ENCODE measurements at places on chromosomes 11 and 22. TPM values are rescaled to one million over a fixed set of nuclear protein-coding genes. Genes with fewer than 3 reads are reported as not detected.

Gene ISX
- not detected for total RNA-seq

Gene RIMBP3B
- not detected for total RNA-seq

Gene CSNK2A3
- total RNA-seq = 1.1 TPM

Gene LRP4
- total RNA-seq = 1.6 TPM

Gene VWA5A
- total RNA-seq = 9.7 TPM

Gene MIAT
- total RNA-seq = 2.3 TPM

Gene ROBO4
- 152 TPM for total RNA-seq

Gene PUS3
- total RNA-seq = 8.5 TPM

Measured in omental fat pad (tissue), 4 donors.